ENCODE measurements at places on chromosomes 1 and 21.

- DNase-seq = no peak
Measured at GRCh38 chr1:54126271-54126815, 26.5 kb downstream of the CDCP2 start.

DNA sequence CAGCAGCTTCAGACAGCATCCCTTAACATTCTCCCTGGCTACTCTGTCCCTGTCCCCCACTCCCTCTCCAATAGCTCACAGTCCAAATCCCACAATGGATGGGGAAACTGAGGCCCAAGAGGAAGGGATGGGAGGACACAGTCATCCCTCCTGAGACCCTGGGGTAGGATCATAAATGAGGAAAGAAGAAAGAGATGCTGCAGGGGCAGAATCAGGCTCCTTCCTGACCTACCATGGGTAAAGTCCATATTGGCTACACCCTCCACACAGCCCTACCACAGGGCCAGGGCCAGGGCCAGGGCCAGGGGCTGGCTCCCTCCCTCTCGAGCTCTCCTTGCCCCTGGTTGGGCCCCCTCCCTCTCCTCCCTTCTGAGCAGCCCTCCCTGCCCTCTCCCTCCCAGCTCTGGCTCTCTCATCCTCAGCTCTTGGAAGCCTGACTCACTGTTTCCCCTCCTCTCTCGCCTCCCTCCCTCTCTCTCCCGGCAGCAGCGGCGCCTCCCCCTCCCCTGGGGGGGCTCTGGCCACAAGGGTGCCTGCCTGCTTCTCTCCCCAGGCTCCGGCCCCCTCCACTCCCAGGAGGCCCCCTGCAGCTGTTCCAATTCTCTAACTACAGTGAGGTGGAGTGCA, 4.9 kb downstream of the AHDC1 start:
- no peak for DNase-seq

GRCh38 chr1:180584869-180585268, 26.1 kb downstream of the OVAAL start:
- no peak for DNase-seq

GRCh38 chr1:207798847-207799246, 47.0 kb downstream of the CD46 start:
- no peak for DNase-seq
